Right renal cortex interstitium (tissue), 3 donors: ENCODE measurements at places on chromosomes 2 and 18.

- DNase-seq = no peak
Measured at GRCh38 chr2:196696423-196697079, 57.0 kb downstream of the CCDC150 start.

DNA sequence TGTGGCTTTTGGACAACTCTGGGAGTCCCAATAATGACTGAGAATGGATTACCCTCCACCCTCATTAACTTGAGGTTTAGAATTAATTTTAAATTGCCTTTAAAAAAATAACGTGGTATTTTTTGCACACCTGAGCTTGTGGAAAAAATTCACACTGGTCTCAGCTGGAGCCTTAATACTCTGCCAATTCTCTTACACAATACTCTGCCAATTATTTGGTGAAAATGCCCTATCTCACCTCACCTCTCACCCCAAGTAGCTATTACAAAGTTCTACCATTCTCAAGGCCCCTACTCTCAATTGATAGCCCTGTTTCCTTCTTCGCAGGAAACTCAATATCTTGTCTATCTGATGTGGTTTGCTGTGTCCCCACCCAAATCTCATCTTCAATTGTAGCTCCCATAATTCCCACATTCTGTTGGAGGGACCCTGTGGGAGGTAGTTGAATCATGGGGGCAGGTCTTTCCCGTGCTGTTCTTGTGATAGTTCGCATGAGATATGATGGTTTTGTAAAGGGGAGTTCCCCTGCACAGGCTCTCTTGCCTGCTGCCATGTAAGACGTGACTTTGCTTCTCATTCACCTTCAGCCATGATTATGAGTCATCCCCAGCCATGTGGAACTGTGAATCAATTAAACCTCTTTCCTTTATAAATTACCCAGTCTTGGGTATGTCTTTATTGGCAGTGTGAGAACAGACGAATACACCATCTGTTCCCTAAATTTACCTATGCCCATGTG lies 27.4 kb upstream of the C2orf69 start:
- DNase-seq = no peak

GRCh38 chr18:10040287-10041011 lies 126.6 kb downstream of the VAPA start:
- no peak for DNase-seq

DNA sequence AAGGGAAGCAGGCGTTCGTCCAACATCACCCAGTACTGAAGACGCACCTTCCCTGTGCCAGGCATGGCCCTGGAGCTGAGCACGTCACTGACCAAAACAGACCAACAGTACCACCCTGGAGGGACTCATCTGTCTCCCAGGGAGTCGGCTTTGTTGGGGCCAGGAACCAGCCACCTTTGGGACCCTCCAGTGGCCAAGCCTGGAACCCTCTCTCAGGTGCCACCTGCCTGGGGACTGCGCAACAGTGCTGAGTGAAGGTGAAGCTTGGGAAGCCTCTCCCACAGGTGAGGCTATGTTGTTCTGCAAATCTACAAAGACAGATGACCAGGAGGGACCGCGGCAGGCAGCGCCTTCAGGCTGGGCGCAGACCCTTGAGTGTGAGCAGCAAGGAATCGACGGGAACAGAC lies 91.4 kb upstream of the OTOS start:
- no peak for DNase-seq

- no peak for DNase-seq
Measured at GRCh38 chr2:2016651-2017311, 272.5 kb upstream of the PXDN start.

DNA sequence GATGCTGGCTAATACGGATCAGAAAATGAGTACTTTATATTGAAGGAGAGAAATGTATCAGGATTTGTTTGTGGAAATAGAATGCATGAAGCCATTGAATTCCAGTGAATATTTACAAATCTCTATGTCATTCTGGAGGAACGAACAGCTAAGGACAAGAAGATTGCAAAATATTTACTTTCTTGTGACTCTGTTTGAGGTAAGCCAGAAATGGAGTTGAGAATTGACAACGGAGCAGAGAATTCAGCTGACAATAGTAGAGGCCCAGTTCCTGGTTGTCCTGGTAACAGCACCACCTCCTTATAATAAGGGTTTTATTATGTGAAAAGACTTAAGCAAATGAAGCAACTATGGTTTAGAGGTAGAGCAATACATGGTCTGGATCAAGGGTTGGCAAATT lies 349.2 kb downstream of the ADCYAP1 start:
- no peak for DNase-seq

GRCh38 chr2:235543128-235543750 lies 49.4 kb downstream of the AGAP1 start:
- no peak for DNase-seq
